ENCODE measurements at places on chromosomes 4 and X. TPM values are rescaled to one million over a fixed set of nuclear protein-coding genes. Genes with fewer than 3 reads are reported as not detected.

- H3K4me3 ChIP-seq, result no peak overlapping the region
- no peak overlapping the region for H3K27ac ChIP-seq
- H3K27me3 ChIP-seq, result no peaks in the 10 kb centered on the region
- DNase-seq, result no peak
- H3K4me1 ChIP-seq, result no peaks in the 10 kb centered on the region
Measured at GRCh38 chr4:3019145-3019846, 55.0 kb downstream of the HTT-AS start.

DNA sequence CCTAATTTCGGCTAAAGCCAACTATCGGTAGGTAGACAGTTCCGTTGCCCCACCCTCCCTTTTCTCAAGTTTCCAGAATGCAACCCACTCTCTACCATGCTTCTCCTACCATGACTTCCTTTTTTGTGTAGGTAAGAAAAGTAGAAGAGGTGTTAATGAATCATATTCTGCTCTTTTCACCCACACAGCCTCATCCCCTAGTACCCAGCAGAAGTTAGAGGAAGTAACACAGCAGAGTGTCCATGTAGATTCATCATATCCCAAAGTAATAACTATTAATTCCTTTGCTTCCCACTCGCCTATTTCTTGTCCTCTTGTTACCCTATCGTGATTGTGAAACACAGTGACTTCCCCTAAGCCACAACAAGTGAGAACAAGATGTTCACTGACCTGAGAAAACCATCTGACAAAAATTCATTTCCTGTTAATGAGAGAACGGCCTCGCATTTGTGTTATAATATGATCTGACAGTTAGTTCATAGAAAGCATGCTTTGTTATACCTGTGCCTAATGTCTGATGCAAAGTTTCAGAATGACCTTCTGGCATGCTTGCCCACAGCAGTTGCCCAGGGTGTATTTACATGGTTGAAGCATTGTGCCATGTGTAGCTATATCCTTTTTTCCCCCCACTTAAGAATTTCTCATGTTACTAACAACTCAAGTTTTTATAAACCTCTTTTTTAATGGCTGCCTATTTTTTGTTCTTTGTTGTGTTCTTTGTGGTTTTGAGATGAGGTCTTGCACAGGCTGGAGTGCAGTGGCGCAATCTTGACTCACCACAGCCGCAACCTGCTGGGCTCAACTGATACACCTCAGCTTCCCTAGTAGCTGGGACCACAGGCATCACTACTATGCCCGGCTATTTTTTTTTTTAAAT, 185.6 kb downstream of the RAP1GDS1 start:
- H3K36me3 ChIP-seq, result no peaks in the 10 kb centered on the region
- no peaks in the 10 kb centered on the region for H3K4me1 ChIP-seq
- no peak overlapping the region for H3K27ac ChIP-seq
- no peak for DNase-seq
- no peak overlapping the region for H3K4me3 ChIP-seq
- H3K27me3 ChIP-seq, result no peaks in the 10 kb centered on the region

DNA sequence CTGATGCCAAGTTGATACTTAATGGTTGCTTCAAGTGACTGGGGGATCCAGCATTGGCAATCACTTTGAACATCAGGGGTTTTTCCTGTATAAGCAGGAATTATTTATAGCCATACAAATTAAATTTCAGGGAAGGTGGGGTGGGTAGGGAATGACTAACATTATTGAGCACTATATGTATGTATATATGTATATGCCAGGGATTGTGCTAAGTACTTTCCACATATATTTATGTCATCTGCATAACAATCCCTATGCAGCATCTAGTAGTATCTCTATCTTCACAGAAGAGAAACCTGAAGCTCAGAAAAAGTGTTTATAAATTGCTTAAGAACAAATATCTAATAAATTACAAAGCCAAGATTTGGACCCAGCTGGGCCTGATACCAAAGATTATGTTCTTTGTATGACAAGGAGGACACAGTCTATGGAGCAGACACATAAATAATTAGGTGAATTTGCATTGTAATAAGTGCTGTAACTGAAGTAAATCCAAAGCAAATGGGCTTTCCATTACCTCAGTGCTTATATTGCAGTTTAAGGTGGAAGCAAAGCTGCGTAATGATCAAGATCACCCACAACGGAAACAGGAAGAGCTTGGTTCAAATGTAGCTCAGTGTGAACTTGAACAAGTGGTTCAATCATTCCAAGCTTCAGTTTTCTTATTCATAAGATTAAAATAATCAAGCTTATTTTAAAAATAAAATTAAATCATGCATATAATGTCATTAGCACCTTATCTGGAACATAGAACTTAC, 18.9 kb upstream of the RASGEF1B start:
- H3K4me3 ChIP-seq, result no peak overlapping the region
- no peaks in the 10 kb centered on the region for H3K36me3 ChIP-seq
- DNase-seq, result no peak
- no peak overlapping the region for H3K27ac ChIP-seq
- no peaks in the 10 kb centered on the region for H3K4me1 ChIP-seq
- no peaks in the 10 kb centered on the region for H3K27me3 ChIP-seq

DNA sequence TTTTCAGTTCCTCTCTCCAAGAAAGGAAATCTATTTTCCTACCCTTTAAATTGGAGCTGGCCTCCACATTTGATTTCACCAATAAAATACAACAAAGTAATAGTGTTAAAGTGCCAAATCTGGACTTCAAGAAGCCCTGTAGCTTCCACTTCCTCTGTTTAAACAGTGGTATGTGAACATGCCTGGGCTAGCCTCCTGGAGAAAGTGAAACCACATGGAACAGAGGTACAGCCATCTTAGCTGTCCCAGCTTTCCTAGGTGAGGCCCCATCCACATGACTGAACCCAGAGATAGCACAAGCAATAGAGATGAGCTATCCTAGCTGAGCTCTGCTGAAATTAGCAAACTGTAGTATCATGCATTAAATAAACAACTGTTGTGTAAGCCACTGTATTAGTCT, 131.8 kb upstream of the VCX start:
- H3K27me3 ChIP-seq, result no peaks in the 10 kb centered on the region
- DNase-seq, result no peak
- no peaks in the 10 kb centered on the region for H3K4me1 ChIP-seq
- H3K36me3 ChIP-seq, result no peaks in the 10 kb centered on the region

DNA sequence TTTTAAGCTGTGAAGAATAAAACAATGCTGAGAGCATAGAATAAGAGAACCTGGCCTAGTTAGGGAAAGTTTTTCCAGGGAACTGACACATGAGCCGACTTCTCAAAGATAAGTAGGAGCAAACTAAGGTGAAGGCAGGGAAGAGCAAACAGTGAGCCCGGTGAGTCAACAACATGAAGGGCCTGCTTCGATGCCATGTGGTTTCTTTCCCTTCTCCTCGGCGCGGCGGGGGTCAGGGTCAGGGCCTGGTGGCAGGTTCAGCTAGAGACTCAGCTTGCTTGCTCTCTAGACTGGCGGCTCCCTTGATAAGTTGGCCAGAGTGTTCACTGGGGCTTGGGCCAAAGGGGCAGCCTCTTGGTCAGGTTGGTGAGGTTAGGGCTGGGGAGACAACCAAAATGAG, 81.1 kb downstream of the DLG3 start:
- no peaks in the 10 kb centered on the region for H3K27me3 ChIP-seq
- H3K4me1 ChIP-seq, result no peaks in the 10 kb centered on the region
- no peak overlapping the region for H3K4me3 ChIP-seq
- DNase-seq, result no peak

The BMPR1B gene
- total RNA-seq, result 1.7 TPM

Data from sigmoid colon (tissue), 7 donors.